ENCODE measurements at places on chromosomes 3 and 15.

DNA sequence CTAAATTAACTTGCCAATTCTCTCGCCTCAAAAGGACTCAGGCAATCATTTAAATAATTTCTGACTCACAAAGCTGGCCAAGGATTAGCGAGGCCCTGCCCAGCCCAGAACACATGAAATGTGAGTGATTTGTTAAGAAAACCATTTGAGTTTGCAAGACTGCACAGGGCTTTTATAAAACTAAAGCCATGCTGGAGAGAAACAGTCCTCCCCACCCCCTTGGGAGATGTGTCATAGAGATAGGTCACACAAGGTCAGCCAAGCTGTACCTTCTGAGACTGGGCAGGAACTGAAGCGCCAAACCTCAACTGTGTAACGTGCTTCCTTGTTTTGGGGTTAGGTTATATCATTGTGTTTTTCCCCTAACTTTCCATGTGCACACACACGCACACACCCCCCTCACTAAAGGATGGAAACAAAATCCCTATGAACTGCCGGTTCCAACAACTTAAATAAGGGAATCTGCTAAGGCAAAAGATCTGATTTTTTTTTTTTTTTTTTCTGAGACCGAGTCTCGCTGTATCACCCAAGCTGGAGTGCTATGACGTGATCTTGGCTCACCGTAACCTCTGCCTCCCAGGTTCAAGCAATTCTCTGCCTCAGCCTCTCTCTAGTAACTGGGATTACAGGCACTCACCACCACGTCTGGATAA is 8.1 kb downstream of the SPATA12 start:
- peak; percentile 84 for DNase-seq

DNA sequence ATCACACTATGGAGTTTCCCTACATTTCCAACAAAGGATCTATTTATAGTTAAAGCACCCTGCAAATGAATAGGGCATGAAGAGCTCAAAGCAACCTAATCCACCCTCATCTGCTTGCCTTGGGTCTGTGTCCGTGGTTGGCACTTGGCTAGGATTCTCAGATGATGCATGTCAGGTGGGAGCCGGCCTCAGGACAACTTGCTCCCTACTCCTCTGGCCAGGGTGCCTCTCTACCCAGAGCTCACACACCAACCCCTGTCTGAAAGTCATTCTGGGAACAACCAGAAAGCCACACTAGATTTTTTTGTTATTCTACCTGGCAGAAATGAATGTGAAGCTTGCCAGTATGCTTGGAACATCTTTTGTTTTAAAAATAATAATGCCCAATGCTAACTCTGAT is 13.2 kb downstream of the ARHGEF3 start:
- DNase-seq, result no peak

GRCh38 chr3:64993781-64994180 is 306.0 kb upstream of the ADAMTS9 start:
- DNase-seq, result no peak

DNA sequence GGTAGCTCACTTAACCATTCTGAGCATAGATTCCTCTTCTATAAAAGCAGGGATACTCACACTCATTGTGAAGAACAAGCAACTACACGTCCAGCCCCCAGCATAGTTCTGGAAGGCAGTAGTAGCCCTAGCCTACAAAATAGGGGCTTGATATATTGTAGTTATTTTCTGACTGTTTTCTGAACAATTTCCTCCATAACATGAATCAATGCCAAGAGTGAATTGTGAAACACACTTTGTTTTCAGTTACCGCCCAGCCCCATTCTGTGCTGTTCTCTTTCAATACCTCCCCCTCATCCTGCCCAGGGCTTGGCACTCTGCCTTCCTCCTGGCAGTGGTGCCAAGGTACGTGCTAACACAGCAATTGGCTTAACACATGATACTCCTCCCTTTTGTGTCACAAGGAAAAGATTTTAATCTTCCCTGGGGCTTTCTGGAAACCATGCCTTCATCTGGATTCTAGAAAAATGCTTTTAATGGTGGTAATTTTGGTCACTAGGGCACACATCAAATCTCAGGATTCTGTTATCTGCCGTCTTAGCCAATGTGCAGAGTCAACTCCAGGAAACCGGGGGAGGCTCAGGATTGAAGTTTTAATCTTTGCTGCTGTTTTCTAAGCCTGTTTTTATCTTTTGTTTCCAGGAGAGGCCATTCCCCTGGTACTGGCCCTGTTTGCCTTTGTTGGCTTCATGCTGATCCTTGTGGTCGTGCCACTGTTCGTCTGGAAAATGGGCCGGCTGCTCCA is 37.2 kb downstream of the IL20RB start:
- DNase-seq, result peak; percentile 77

GRCh38 chr3:52299879-52300611 is 12.4 kb downstream of the GLYCTK start:
- peak; percentile 43 for DNase-seq

GRCh38 chr3:1499694-1500093 is 406.9 kb downstream of the CNTN6 start:
- no peak for DNase-seq

DNA sequence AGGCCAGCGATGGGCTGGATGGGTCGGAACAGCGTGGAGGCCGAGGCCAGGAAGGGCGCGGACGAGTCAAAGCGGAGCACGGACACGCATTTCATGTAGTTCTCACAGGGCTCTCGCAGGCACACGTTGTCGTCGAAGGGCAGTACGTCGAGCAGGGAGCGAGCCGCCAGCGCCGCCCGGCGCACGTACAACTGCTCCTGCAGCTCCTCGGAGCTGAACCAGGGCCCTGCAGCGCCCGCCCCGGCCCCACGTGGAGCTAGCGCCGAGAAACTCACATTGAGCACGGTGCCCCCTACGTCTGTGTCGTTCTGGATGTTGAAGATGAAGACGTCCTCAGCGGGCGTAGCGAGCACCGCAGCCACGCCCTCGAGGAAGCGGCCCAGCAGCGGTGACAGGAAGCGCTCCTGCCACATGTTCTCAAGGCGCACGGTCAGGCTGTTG is 5.8 kb downstream of the CELSR3 start:
- DNase-seq, result no peak

GRCh38 chr3:114928989-114929640 is 218.0 kb downstream of the ZBTB20 start:
- peak; percentile 12 for DNase-seq

- peak; percentile 81 for DNase-seq
These were observed 1.5 kb upstream of the HEG1 start for GRCh38 chr3:125057186-125057850.

- no peak for DNase-seq
These were observed 41.8 kb upstream of the LRTM1 start for GRCh38 chr3:54969652-54970051.

GRCh38 chr3:124764746-124765145 is 34.5 kb downstream of the UMPS start:
- DNase-seq, result no peak

DNA sequence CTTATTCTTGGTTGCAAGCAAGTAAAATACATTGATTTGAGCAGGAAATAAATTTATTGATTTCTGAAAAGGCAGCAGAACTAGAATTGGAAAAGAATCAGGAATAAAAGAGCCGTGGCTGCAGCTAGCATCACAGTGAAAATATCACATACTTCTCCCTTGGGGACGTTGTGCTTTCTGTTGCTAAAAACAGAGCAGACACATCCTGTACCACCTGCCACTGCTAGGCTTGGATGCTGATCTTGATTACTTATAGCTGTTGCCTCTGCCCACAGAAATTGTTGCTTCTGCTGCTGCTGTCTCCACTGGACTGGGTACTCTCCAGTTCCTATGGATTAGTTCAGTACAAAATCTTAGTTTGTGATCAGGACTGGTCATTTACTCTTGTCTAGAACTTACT is 283.8 kb downstream of the C3orf38 start:
- DNase-seq, result no peak

GRCh38 chr15:94052711-94053110 is 178.7 kb upstream of the MCTP2 start:
- DNase-seq, result no peak

DNA sequence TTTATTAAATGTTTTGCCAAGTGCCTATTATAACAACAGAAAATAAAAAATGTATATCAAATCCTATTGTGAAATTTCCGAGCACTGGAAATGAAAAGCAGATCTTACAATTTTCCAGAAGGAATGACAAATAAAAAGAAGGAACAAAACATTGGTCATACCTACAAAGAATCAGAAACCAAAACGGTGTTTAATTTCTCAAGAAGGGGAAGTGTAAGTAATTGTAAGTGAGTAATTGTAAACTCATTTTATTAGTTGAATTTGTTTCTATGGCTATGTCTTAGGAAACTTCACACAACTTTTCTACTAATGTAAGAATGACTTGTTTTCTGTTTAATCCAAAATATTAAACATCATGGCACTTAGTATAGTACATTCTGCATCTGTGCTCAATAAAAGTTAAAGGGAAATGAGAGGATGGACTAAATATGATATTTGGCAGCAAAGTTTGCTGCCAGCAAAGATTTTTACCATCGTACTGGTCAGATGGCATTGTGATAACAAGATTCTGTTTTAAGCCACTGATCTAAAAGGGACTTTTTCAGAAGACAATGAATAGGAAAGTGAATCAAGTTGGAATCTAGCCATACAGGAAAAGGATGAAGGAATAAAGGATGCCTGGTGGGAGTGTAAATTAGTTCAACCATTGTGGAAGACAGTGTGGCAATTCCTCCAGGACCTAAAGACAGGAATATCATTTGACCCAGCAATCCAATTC is 232.4 kb downstream of the NFKBIZ start:
- DNase-seq, result no peak

DNA sequence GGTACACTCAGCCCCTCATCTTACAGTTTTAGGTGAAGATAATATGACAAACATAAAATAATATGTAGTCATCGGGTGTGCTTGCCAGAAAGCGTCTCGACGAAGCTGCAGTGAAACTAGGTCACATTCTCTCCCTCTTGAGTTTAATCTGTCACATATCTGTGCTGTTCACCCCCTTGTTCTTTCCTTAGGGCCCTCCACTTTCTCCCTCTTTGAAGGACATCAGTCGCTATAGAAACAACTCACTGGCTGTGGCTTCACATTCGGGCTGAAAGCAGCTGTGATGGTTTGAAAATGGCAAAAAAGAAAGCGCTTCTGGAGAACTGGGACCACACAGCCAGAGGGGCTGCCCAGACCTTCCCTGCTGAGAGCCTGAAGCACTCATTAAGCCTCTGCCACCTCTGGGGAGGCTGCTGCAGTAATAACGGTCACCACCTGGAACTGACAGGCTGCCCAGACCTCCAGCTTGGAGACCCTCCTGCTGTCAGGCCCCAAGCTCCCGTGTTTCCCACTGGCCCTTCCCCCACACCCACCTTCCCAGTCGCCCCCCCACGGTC is 50.3 kb downstream of the ABTB1 start:
- DNase-seq, result peak; percentile 50

GRCh38 chr3:143258692-143259091 is 139.1 kb downstream of the CHST2 start:
- DNase-seq, result no peak

GRCh38 chr3:112137781-112138180 is 4.7 kb upstream of the GCSAM start:
- DNase-seq, result no peak

DNA sequence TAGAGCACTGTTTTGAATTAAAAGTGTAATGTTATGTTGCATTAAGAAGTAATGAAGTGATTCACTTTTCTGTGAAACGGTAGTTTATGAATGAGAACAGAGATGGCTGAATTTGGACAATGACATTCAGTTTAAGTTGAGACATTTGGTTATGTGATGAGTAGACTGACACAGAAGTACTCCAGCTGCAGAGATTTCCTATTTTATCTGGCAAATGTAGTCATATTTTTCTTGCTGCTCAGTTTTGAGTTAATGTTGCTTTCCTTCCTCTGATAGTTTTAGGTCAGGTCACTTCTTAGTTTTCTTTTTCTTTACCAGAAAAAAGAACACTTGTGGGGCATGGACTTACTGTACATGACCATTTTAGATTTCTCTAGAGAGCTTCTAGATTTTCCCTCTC is 51.2 kb downstream of the ASB7 start:
- DNase-seq, result no peak

DNA sequence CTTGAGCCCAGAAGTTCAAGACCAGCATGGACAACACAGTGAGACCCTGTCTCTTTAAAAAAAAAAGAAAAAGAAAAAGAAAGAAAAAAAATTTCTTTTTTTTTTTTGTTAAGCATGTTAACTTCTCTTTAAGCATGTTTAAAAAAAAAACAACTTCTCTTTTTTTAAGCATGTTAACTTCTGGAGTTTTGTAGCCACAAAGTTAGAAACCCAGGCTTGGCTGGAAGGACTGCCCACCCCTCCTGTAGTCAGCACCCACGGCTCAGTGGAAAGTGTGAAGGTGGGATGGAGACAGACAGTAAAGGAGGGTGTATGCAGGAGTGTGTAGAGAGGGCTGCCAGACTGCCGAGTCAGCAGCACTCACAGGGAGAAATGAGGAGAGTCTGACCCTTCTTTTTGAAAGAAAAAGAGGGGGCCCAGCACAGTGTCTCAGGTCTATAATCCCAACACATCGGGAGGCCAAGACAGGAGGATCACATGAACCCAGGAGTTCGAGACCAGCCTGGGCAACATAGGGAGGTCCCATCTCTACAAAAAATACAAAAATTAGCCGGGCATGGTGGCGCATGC is 33.2 kb downstream of the GOLGA8S start:
- DNase-seq, result no peak

All from fibroblast of skin of right biceps (primary cell).